A172 (cell line): ENCODE measurements at places on chromosomes 2 and 18. TPM values are rescaled to one million over a fixed set of nuclear protein-coding genes. Genes with fewer than 3 reads are reported as not detected.
A peak's percentile ranks its signal among the peaks of the same experiment; 100 is the strongest.

DNA sequence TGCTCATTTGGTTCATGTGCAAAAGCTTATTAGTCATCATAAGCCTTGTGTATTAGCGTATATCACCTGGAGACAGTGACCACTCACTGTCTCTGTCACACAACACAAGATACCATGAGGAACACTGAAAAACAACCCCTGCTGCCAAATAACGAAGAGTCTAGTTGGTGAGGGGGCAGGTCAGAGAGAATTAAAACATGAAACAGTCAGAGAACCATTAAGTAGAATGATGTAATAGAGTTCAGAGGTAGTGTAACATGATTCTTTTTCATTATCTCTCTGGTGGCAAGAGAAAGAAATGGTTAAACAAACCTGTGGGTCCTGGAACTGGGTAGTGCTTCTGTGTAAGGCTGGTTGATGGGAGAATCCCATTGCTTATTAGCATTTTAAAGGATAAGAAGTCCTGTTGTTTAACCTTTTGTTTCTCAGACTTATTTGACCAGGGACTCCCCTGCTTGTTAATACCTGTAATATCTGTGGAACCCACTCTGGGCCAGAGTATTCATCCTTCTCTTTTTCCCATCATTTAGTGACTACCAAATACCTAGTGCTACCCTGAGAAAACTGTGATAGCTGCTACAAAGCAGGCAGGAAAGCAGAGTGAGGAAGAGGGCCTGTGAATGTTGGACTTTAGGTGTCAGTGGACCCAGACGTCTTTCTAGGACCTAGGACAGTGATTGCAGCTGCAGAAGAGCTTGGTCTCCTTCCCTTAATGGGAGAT lies 38.0 kb downstream of the PTRHD1 start:
- no peak for DNase-seq

DNA sequence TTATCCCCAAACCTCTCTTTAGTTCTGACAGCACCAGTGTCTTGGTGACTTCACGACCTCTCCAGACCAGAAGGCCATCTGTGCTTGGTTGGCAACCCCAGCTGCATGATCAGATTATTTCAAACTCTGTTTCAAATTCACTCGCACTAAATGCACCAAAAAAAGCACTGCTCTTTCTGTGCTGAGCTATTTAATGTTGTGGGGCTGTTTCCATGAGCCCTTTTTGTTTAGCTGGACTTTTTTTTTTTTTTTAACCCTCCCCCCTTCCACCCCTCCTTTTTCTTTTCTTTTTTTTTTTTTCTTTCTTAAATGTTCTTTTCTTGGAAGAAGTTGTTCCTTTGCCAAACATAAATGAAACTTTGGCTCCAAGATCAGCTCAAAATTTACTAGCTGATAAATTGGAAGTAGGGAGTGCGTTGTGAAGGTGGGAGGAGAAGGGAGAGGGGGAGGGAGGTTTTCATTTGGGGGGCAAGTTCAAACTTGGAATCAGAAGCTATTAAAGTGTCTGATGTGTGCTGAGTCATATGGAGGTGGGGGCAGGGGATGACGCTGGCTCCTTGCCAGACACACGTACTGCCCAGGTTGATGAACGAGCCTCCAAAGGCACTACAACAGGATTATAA lies 543.0 kb upstream of the TNP1 start:
- peak; percentile 32 for DNase-seq

NDUFB3 gene
- total RNA-seq = 238 and 435 TPM in 2 replicates

DNA sequence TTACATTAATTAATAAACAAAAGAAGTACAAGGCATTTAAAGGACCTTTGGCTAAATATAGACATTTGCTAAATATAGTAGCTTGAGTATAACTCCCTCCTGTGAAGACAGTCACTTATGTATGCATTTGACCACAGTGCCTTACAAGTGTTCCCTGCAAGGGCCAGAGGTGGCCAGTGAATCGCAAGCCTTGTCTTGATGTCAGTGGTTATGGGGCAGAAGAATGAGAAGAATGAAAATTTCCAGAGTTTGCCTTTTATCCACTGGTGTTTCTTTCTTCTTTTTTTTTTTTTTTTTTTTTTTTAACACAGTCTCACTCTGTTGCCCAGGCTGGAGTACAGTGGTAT lies 1.8 kb downstream of the LRRFIP1 start:
- DNase-seq = no peak

GRCh38 chr2:26521054-26521912 lies 43.4 kb upstream of the OTOF start:
- DNase-seq = peak; percentile 42

EFR3B gene
- 2.2 TPM in 2 replicates for total RNA-seq

DNA sequence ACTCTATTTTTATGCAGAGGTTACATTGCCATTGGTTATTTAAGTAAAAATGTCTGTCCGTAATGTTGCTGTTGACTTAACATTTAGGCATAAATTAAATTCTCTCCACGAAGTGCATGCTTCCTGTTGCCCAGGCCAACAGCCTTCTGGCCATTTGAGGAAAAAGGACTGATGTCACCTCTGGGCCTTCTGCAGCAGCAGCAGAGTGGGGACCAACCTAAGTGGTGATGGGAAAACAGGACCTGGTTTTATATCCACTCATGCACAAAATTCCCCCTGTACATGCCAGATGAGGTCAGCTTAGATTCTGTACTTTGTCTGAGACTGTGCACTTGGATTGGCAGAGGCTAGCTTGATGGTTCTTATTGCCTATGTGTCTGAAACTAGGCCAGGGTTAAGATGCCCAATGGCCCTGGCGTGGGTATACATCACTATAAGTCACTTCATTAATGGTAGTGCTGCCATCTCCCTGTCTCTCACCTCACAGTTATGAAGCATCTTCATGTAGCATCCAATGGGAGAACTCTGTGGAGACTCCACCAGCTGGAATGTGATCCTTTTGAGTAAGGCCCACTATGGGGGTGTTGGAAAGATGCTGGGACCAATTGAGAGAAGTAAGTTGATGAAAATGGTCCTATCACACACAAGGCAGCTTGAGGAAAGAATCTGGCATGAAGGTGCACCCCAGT lies 4.4 kb downstream of the ARHGAP25 start:
- DNase-seq = no peak

DNA sequence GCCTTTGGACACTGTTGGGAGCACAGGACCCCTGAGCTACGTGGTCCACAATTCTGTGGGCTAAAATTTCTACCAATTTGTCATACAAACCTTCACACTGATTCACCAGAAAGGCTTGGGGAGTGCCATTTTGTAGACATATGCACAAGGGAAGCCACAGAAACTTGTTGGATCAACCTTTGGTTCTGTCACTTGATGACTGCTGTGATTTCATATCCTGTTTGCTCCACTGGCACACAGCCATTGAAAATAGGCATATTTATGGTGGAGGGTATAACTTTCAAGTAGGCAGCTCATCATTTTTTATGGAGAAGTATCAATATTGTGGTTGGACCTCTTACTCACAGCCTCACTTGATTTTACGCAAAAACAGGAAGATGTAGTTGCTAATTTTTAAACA lies 10.5 kb downstream of the NAPG start:
- DNase-seq = no peak

ALPP gene
- 0.84 and 2.1 TPM in 2 replicates for total RNA-seq

DNA sequence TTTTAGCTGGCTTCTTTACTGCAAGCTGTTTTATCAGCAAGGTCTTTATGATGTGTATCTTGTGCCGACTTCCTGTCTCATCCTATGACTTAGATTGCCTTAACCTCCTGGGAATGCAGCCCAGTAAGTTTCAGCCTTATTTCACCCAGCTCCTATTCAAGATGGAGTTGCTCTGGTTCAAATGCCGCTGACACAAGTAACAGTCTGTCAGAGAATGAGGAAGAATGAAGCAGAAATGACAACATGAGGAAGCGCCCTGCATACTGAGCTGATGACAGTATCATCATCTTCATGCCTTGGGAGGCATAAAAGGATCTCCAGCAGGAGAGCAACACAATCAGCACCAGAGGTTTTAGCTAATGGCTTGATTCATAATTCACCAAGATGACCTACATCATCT lies 309.4 kb downstream of the NBAS start:
- DNase-seq = no peak

- DNase-seq = no peak
These were observed 312.2 kb downstream of the SLC4A3 start for GRCh38 chr2:219939647-219940046.

DNA sequence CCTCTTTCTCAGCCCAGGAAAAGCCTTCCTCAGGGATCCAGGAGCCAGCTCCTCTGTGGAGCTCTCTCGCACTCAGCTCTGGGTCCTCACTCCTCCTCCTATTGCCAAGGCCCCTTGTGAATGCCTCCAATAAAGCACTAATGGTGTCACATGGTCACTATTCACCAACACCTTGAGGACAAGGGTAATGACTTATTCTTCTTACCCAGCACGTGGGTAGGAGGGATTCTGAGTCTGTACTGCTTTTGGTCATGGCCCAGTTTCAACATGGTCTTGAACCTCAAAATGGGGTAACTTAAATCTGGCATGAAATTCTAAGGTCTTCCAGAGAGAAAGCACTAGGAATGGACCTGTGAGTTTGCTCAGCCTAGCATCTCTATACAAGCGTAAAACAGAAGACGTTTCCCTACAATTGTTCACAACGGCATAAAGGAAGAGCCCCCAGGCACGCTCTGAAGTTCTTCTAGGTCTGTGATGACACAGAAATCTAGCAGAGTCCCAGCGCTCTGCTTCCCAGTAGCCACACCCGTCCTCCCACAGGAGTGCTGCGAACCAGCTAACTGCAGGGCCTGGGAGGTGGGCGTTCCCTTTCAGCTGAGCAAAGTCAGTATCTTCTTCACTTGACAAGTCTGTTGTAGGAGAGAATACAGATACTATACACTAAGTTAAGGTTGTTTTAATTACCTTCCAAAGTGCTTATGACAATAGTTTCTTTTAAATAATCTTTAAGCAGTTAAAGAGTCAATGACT lies 14.6 kb upstream of the KIDINS220 start:
- no peak for DNase-seq

GREB1L gene
- total RNA-seq = 3.5 and 4.0 TPM in 2 replicates

CD302 gene
- total RNA-seq = 9.2 and 10.0 TPM in 2 replicates

DNA sequence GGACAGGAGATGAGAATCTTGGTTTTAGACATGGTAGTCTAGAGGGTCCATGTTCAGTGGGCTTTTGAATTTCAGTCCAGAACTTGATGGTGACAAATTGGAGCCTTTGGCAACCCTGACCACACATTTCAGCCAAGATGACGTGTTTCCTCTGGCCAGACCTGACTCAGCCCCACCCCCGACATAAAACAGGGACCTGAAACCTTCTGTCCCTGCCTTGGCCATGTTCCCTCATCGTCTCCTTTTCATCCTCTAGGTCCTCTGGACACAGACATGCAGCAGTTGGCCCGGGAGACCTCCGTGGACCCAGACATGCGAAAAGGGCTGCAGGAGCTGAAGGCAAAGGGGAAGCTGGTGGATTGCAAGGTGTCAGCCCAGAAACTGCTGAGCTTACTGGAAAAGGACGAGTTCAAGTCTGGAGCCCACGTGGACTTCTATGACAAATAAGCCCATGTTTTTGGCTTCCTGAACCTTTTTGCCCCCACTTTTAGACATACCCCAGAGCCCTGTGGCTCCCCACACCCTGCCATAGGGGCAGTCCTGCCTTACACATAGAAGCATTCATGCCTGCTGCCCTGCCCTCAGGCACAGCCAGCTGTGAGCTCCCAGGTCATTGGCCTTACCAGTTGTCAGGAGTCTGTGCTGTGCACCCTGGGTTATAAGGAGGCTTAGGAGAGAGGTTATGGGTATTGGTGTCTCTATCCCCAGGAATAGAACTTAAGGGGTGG lies 4.0 kb downstream of the SPR start:
- DNase-seq = no peak

- DNase-seq = peak; percentile 67
These were observed 499.9 kb upstream of the SPHKAP start for GRCh38 chr2:228681426-228681825.

SH3RF3 gene
- 2.1 and 3.6 TPM in 2 replicates for total RNA-seq

DNA sequence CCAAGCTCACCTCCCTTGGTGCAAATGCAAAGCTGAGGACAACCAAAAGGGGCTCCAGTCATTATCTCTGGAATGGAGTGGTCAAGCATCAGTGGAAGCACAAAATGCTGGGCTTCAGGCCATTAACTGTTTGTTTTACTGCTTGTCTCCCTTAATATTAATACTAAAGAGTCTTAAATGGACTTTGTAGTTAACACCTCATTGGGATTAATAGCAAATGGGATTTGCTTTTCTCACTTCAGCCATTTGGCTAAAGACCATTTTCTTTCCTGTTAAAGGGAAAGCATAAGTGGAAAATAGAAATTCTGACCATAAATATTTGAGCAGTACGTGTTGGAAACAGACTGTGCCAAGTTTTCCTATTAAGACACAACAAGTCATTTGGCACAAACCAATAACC lies 154.4 kb downstream of the DNER start:
- no peak for DNase-seq

TUBB8B gene
- total RNA-seq = not detected in 2 replicates

DNA sequence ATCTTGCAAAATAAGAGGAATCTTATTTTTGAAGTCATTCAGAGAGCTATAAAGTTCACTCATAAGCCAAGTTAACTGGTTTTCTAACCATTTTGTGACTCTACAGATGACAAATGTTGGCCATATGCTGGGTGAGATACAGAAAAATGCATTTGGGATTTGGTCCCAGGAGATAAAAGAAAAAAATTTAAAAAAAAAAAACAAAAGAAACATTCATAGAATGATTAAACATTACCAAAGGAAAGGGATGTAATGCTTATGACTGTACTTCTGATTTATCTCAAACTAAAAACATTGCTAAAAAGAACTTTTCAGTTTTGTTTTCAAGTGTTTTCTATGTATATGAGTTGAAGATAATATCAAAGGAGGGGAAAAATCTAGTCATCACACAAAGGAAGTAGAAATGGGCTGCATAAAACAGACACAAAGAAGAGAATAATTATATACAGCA lies 43.1 kb downstream of the PELI1 start:
- peak; percentile 2 for DNase-seq

DNA sequence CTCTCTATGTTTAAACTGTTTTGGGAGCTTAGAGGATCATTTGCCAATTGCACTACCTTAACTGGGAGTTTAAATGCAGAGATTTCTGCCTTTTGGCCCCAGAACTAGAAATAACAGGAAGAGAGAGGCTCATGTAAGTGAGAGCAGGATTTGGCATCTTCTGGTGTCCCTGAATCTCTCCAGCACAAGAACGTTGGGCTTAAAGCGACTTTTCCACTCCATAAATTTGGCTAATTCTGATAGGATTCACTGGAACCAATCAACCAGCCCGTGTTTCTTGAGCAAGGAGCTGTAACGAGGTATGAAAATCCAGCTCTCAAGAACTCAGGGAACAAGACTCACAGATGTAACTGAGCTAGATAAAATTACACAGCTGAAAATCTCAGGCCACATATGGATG lies 181.0 kb downstream of the C1D start:
- no peak for DNase-seq

MC2R gene
- not detected in 2 replicates for total RNA-seq

TEKT4 gene
- not detected in 2 replicates for total RNA-seq

CIB4 gene
- not detected in 2 replicates for total RNA-seq

DPP10 gene
- not detected in 2 replicates for total RNA-seq

RESP18 gene
- total RNA-seq = not detected in 2 replicates

- DNase-seq = no peak
These were observed 152.3 kb downstream of the PRPF40A start for GRCh38 chr2:152564754-152565551.
